NCI-H1417 (cell line): ENCODE measurements at places on chromosomes 7 and 10.
A peak's percentile ranks its signal among the peaks of the same experiment; 100 is the strongest.

DNA sequence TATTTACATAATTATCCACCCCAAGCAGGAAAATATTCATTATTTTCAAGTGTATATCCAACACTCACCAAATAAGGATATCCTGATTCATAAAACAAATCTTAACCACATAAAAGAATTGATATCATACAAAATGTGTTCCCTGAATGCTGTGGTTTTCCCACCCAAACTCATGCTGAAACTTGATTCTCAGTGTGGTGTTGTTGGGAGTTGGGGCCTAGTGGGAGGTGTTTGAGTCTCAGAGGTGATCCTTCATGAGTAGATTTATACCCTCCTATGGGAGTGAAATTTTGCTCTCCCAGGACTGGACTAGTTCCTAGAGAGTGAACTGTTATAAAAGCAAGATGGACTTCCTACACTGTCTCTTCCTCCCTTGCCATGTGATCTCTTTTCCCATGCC lies 1028.3 kb downstream of the SORCS1 start:
- DNase-seq = no peak

GRCh38 chr10:104099269-104099668 lies 13.6 kb upstream of the COL17A1 start:
- DNase-seq = no peak

GRCh38 chr7:42573881-42574672 lies 337.1 kb upstream of the GLI3 start:
- no peak for DNase-seq

DNA sequence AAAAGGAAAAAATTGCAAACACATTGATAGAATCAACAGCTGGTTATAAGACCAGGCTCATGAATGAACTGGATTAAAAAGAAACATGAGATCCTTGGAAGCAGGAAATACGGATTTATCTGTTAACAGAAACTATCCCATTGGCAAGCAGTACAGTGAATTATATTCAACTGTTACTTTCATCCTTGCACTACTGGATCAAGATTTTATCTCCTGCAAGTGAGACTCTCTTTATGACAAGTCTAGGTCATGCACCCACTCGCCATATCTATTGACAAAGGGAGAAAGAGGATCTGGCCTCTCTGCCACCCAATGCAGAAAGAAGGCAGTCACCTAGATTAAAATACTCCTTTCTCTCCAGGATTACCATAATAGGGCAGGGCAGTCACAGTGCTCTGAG lies 41.4 kb downstream of the CSTF2T start:
- DNase-seq = no peak

- no peak for DNase-seq
Observed at GRCh38 chr10:78794736-78795455, 273.9 kb upstream of the ZMIZ1 start.

GRCh38 chr10:62638062-62638477 lies 166.4 kb upstream of the ADO start:
- no peak for DNase-seq

GRCh38 chr10:121059351-121059750 lies 208.2 kb downstream of the WDR11 start:
- no peak for DNase-seq

- DNase-seq = no peak
Observed at GRCh38 chr10:95475827-95476468, 85.2 kb downstream of the SORBS1 start.

DNA sequence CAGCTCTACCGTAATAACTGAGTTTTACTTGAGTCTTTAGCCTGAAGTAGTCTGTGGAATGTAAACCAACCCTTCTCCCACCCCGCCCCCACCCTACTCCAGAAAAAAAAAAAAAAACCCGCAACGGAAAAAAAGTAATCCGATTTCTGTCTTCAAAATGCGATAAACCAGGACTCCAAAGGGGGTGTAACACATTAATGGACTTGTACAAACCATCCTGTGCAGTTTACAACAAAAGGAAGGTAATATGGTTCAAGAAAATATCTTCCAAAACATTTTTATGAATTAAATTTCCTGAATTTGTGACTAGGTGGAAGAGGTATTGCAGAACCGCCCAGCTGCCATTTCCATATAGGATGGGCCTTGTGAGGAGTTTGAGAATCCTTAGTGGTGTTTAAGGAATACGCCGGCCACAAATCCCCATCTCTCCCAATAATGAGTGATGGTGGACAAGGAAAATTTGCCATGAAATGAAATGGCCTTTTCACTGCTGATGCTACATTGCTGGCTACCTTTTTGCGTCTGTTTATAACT lies 10.6 kb downstream of the SKIDA1 start:
- DNase-seq = no peak

GRCh38 chr7:158386866-158387545 lies 200.6 kb downstream of the PTPRN2 start:
- peak; percentile 19 for DNase-seq

GRCh38 chr7:144438759-144439158 lies 35.3 kb upstream of the NOBOX start:
- peak; percentile 34 for DNase-seq

GRCh38 chr10:21532694-21533466 lies 1.2 kb upstream of the MLLT10 start:
- peak; percentile 35 for DNase-seq

DNA sequence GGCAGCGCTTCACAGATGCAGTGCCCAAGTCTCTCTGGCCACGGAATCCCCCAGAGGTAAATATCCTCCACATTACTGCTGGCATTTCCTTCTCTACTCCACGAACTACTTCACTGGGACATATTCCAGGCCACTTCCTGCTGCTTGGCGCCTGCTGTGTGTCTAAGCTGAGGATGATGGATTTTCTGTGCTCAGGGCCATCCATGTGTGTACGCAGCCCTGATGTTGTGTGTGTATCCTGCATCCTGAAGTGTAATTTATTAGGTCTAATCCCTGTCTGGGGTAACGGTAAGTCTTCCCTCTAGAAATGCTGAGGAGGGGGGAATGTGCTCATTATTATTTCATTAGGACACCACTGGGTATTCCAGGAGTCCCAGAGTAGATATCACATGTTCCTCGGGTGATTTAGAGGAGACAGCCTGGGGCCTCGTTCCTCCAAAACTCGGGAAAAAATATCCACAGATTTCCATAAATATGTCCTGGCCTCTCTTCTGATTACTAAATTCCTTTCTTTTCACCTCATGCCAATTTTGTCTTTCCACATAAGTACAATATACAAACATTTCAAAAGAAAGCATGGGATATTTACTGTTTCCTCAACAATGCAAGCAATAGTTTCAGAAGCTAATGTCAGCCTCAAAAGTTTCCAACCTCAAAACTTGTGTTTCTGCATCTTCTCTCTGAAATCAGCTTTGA lies 25.5 kb upstream of the HABP2 start:
- no peak for DNase-seq

DNA sequence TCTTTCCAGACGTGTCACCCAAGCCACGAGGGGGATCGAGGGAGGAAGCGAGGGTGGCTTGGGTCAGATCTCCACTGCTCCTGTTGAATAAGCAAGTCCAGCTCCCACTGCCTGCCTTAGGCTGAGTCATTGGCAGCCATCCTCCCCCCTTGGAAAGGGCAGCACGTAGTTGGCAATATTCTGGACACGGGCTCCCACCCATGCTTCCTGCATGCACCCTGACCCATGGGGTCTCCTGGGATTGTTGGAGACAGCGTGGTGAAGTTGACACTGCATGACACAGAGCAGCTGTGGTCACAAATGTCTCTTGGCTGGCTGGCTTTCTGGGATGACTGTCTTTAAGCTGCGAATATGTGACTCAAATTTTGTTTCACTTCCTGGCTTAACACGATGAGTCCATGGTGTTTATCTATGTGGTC lies 11.2 kb downstream of the BTBD16 start:
- DNase-seq = no peak

GRCh38 chr10:73894245-73894971 lies 16.5 kb upstream of the PLAU start:
- DNase-seq = no peak

- no peak for DNase-seq
Observed at GRCh38 chr7:3234051-3234450, 67.0 kb upstream of the SDK1 start.

GRCh38 chr10:122515588-122516231 lies 44.8 kb upstream of the DMBT1 start:
- no peak for DNase-seq

DNA sequence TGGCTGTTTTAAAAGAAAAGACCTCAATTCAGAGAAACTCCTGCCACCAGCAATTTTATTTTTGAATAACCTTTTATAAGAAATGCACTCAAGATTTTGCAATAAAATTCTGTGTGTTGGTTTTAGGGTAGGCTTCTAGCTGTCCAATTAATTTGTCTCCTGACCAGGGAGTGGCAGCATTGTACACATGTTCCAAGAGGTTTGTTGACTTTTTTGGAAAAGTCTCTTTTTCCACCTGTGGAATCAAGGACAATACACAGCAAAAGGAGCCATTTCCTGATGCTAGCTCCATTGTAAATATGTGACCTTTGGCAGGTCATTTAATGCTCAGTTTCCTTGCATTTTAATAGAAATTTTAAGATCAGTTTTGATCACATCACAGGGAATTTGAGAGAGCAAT lies 1.8 kb downstream of the GIMAP5 start:
- peak; percentile 26 for DNase-seq

DNA sequence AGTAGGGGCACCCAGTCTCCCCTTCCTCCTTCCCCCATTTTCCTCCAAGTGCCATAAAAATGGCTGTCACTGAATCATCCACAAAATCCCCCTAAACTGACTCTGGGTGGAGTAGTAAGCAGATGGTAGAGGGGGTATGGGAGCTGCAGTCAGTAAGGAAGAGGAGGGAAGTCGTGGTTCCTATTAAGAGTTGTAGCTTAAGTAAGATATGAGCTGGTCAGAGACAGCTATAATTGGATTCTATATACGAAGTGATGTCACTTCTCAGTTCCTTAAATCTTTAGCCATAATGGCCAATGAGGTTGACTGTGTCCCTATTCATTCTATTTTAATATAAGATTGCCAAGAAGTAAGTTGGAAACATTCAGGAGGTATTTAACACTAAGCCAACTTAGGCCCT lies 131.7 kb downstream of the SLC16A9 start:
- DNase-seq = no peak

DNA sequence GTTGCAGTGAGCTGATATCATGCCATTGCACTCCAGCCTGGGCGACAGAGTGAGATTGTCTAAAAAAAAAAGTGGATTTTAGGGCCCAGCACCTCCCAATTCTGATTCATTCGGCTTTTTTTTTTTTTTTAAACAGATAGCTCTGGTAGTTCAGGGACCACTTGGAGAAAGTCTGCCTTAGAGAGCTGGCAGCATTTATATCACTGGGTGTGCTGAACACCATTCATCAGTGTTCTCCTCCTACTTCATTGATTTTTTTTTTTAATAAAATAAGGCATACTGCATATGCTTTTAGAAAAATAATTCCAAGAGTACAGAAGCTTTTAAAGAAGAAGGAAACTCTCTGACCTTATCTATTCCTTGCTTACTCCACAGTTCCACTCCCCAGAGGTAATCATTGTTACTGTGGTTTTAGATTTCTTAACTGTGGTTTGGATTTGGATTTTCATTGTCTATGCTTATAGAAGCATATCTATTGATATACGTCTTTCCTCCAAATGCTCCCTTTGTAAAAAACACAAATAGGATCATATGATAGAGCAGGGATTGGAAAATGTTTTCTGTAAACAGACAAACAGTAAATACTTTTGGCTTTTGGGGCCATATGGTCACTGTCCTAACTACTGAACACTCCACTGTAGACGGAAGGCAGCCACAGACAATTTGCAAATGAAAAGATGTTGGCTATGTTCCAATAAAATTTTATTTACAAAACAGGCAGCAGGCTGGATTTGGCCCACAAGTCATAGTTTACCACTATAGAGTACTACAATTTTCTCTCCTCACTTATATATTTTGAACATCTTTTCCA lies 21.1 kb upstream of the SAR1A start:
- no peak for DNase-seq

GRCh38 chr7:23207021-23207420 lies 25.2 kb downstream of the NUP42 start:
- DNase-seq = no peak

DNA sequence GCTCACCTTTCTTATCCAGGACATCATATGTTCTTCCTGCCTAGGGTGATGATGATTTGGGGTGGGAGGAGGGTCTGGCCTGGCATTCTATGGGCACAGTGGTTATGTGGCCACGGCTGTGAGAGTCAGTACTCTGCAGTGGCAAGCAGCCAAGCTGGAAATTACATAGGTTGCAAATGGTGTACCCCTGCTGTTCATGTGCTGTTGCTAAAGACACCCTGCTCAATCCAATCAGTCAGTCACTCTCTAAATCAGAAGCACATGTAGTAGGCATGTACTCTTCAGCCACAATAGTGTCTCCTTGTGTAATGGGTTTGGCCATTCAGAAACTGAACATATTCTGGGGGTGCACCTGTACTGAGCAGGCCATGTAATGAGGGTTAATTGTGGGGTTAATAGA lies 449.1 kb upstream of the ANKRD30A start:
- peak; percentile 4 for DNase-seq

GRCh38 chr10:58350619-58351323 lies 16.0 kb downstream of the UBE2D1 start:
- DNase-seq = no peak

GRCh38 chr7:40301486-40302068 lies 166.8 kb downstream of the SUGCT start:
- DNase-seq = no peak

DNA sequence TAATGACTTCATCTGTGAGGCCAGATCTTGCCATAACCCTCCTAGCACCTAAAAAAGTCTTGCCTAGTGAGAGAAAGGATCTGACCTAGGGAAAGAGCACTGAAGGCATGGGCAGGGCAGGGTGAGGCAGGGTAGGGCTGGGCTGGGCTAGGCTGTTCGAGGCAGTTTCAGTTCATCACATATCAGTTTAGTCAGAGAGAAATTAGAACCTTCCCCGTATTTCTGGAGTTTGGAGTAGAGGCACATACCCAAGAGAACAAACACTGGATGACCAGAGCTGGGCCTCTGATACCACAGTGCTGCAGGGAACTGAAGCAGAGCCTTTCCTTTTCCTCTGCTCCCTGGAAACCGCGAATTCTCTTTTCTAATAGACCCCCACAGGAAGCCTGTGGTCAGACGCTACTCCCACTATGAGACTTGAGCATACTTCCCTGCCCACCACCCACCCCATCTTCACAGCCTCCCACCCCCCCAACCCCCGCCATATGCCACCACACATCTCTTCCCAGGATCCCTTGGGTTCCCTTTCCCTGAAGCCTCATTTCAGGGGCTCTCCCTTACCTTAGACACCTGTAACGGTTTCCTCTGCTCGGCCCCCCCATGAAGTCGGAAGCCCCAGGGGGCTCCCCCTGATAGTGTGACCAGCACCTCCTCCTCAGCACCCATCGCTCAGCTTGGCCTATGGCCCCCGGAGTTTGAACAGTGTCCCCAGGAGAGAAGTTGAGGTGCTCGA lies 406 bp downstream of the SYNPO2L start:
- no peak for DNase-seq
